ENCODE measurements at places on chromosomes 7 and 10. TPM values are rescaled to one million over a fixed set of nuclear protein-coding genes. Genes with fewer than 3 reads are reported as not detected.
A peak's percentile ranks its signal among the peaks of the same experiment; 100 is the strongest.

- no peaks in the 10 kb centered on the region for H3K27me3 ChIP-seq
- no peak overlapping the region for H3K4me3 ChIP-seq
- peak; percentile 68 for DNase-seq
- H3K27ac ChIP-seq = peak overlapping the region; percentile 86
Observed at GRCh38 chr10:3774814-3775695, 10.0 kb downstream of the KLF6 start.

NRCAM gene
- not detected for total RNA-seq

GRCh38 chr10:95290461-95291364, at the start of gene PDLIM1:
Gene PDLIM1, minus strand, starts transcription at chr10:95291003. Its CDS starts 88 bp downstream, at chr10:95290915.
- peak; percentile 68 for DNase-seq
- peak within 1 kb of the TSS; percentile 95 for H3K4me3 ChIP-seq
- peaks cover 26% of the 10 kb centered on the region for H3K4me1 ChIP-seq
- no peaks in the 10 kb centered on the region for H3K27me3 ChIP-seq

SLC26A3 gene
- not detected for total RNA-seq

IFIT3 gene
- 7.1 TPM for total RNA-seq

DGKI gene
- total RNA-seq = 0.52 TPM

- no peak overlapping the region for H3K4me3 ChIP-seq
- peaks cover 32% of the 10 kb centered on the region for H3K27me3 ChIP-seq
- DNase-seq = no peak
- no peaks in the 10 kb centered on the region for H3K36me3 ChIP-seq
- no peaks in the 10 kb centered on the region for H3K4me1 ChIP-seq
Observed at GRCh38 chr7:50276483-50276882, 28.0 kb upstream of the IKZF1 start.

DNA sequence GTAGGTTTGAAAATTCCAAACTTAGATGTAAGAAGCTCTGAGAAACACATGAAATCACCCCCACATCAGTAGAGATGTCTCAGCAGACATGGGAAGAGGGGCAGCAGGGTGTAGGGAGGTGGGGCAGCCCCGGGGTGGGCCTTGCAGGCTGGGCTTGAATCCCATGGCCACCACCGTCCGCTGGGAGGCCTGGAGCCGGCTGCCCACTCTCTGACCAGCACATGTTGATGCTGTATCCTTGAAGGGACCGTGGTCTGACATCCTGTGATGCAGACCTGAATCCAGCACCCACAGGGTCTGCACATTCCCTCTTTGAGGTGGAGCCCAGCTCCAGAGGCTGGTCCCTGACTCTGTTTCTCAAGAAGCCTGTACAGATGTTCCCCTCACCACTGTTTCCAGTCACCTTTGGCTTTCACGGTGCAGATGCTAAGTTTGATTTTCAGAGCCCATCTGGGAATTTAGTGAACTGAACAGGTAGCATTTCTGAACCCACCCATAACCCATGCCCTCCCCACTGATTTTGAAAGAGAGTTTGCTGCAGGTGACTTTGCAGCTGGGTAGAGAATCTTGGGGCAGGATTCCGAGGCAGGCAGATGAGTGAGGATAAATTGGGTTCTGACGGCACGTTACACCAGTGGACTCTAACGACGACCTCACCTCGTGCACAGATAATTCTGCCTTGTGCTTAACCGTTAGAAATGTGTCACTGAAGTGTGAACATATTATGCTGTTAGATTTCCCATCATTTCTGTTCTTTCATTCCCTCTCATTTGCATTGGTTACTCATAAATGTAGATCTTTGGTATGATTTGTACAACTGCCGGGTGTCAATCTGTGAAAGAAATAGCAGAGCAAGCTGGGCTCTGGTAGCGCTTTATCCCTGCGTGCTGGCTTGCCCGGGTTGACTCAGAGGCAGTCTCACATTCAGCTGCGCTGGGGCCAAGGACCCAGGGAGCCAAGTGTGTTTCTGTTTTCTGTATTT, 45.7 kb downstream of the IKZF1 start:
- peaks cover 93% of the 10 kb centered on the region for H3K27me3 ChIP-seq
- DNase-seq = no peak
- no peaks in the 10 kb centered on the region for H3K36me3 ChIP-seq
- no peak overlapping the region for H3K27ac ChIP-seq
- H3K4me3 ChIP-seq = no peak overlapping the region

GRCh38 chr7:135410543-135410942, 99.4 kb downstream of the CNOT4 start:
- no peaks in the 10 kb centered on the region for H3K27me3 ChIP-seq
- DNase-seq = no peak

DNA sequence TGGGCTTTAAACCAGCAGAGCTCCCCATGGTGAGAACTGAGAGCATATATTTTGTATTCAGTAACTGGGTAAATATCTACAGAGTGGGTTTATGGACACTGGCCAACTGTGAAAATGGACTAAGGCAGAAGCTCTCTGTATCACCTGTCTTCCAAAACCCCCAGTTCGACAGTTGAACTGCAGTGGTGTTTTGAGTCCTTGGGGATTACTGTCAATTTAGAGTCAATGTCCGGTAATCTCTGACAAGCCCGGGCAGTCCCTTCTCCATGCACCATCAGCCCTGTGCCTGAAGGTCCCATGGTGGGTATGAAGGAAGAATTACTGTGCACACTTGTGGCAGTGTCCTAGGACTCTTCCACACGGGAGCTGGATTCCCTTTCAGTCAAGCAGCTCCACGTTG, 235.0 kb downstream of the CCSER2 start:
- no peak overlapping the region for H3K4me3 ChIP-seq
- no peaks in the 10 kb centered on the region for H3K4me1 ChIP-seq
- H3K27ac ChIP-seq = no peak overlapping the region
- H3K27me3 ChIP-seq = peaks cover 31% of the 10 kb centered on the region
- H3K36me3 ChIP-seq = no peaks in the 10 kb centered on the region

GRCh38 chr10:83959328-83959727, 180.0 kb upstream of the GHITM start:
- DNase-seq = no peak
- no peaks in the 10 kb centered on the region for H3K36me3 ChIP-seq
- H3K27me3 ChIP-seq = no peaks in the 10 kb centered on the region
- H3K27ac ChIP-seq = no peak overlapping the region

GPR15LG gene
- not detected for total RNA-seq

DNA sequence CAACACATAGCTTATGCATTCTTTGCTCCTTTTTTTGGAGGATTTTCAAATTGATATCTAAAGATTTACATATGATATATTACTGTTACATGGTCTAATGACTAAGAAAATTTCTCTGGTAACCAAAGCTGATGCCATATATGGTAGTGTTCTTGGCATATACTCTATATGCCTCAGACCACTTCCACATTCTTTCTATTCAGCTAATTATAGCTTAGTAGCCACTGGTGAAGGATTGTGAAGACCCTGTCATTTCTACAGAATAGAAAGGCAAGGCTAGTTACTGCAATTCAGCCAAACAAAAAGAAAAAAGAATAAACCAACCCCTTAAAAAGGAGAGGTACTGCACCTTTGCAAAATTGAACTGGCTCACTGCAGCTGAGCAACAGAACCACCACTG, 3.7 kb downstream of the PURB start:
- DNase-seq = peak; percentile 66
- H3K27ac ChIP-seq = no peak overlapping the region
- H3K4me3 ChIP-seq = peak overlapping the region; percentile 76
- no peaks in the 10 kb centered on the region for H3K27me3 ChIP-seq
- peaks cover 53% of the 10 kb centered on the region for H3K4me1 ChIP-seq

SFTPA1 gene
- total RNA-seq = not detected

- H3K36me3 ChIP-seq = peaks cover 10% of the 10 kb centered on the region
- peaks cover 17% of the 10 kb centered on the region for H3K4me1 ChIP-seq
- peak overlapping the region; percentile 52 for H3K27ac ChIP-seq
- DNase-seq = peak; percentile 8
Observed at GRCh38 chr7:74084722-74085578, 1.3 kb downstream of the LIMK1 start.

DNA sequence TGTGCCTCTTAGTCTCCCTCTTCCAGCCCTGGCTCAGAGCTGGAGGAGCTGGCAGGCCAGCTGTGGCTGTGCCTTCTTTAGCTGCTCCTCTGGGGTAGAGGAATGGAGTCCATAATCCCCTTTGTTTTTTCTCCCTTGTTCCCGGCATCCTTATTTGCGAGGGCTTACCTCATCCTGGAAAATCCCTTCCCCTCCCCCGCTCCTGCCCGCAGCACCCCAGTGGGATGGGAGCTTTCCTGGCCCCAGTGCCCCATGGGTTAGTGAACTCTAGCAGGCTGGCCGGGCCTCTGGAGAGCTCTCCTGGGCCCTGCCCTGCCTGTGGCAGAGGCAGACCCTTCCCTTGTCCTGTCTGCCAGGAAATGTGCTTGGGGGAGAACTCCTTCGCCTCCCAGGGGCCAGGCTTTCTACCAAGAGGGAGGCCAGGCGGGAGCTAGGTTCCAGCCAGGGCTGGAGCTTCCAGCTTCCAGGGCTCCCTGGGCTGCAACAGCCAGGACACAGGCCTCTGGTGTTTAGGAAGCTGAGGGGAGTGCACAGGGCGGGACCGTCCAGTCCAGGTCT, 16.5 kb upstream of the TRIM8 start:
- H3K4me3 ChIP-seq = no peak overlapping the region
- peak overlapping the region; percentile 70 for H3K27ac ChIP-seq
- H3K36me3 ChIP-seq = no peaks in the 10 kb centered on the region
- peaks cover 44% of the 10 kb centered on the region for H3K4me1 ChIP-seq

- no peaks in the 10 kb centered on the region for H3K36me3 ChIP-seq
- H3K27me3 ChIP-seq = no peaks in the 10 kb centered on the region
- peaks cover 43% of the 10 kb centered on the region for H3K4me1 ChIP-seq
- peak; percentile 20 for DNase-seq
- H3K4me3 ChIP-seq = peak overlapping the region; percentile 87
- peak overlapping the region; percentile 63 for H3K27ac ChIP-seq
Observed at GRCh38 chr7:7181519-7182155, 707 bp upstream of the C1GALT1 start.

INSYN2A gene
- not detected for total RNA-seq

Measured in PC-3 (cell line).